ENCODE measurements at places on chromosomes 16 and 17. TPM values are rescaled to one million over a fixed set of nuclear protein-coding genes. Genes with fewer than 3 reads are reported as not detected.

IL4R gene
- 5.8 TPM for polyA plus RNA-seq

TSPOAP1 gene
- 1.6 TPM for polyA plus RNA-seq

EMC8 gene
- 28.8 TPM for polyA plus RNA-seq

ICAM2 gene
- 61.0 TPM for polyA plus RNA-seq

DNA sequence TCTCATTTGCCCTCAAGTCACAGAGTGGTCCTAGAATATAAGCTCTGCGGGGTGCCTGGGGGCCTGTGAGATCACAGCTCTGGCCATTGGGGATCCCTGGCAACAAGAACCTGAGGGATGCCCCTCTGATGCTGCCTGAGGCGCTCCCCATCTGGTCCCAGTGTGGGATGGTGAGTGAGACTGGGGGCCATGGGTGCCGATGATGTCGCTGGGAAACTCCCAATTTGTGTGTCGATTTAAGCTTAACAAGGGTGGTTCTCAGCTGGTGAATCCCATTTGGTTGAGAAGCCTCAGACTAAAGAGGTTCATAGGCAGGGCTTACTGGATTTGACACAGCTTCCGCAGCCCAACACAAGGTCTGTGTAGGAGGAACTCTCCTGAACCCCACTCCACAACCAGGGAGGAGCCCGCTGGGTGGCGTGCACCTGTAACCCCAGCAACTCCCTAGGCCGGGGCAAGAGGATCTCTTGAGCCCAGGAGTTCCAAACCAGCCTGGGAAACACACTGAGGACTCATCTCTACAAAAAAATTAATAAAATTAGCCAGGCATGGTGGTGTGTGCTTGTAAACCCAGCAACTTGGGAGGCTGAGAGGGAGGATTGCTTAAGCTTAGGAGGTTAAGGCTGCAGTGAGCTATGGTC, 63.7 kb upstream of the SIAH1 start:
- H3K4me1 ChIP-seq, result peaks cover 24% of the 10 kb centered on the region
- H3K4me3 ChIP-seq, result no peak overlapping the region
- no peak for DNase-seq
- no peak overlapping the region for H3K27ac ChIP-seq
- H3K27me3 ChIP-seq, result no peaks in the 10 kb centered on the region
- H3K36me3 ChIP-seq, result no peaks in the 10 kb centered on the region

DNA sequence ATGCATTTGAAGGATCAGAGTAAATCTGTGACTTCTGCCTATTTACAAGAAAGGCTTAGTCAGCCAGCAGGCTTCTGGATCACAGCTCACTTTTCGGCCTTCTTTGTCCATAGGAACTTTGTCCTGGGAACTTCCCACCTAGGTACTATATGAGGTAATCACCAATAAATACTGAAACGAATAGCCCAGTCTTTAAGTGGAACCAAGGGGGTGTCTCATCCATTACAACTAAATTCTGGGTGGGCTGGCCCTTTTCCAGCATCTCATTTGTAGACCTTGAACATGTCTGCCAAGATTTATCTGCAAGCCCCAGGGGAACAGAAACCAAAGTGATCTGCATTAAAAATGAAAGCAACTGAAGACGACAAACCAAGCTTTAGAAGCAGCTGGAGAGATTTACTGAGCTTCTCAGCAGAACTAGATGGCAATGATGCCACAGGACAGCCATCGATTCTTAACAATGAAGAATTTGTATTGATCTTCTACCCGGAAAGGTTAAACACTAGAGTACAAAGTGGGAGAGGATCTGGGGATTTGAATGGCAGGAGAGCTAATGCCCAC, 55.5 kb downstream of the SNX11 start:
- no peak overlapping the region for H3K4me3 ChIP-seq
- H3K27ac ChIP-seq, result no peak overlapping the region
- H3K36me3 ChIP-seq, result no peaks in the 10 kb centered on the region
- no peak for DNase-seq
- H3K27me3 ChIP-seq, result no peaks in the 10 kb centered on the region

DNA sequence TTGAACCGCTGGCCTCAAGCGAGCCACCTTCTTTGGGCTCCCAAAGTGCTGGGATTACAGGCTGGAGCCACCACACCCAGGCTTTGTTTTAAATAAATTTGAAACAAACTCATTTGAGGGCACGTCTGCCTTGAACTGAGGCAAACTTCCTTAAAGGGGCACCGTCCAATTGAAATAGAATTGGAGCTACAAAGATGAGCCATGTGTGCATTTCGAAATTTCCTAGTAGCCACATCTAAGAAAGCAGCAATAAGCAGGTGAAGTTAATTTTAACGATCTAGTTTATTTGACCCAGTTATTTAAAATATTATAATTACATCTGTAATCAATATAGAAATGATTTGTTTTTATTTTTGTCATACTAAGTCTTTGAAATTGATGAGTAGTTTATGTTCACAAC, 755 bp upstream of the C16orf89 start:
- H3K4me3 ChIP-seq, result no peak overlapping the region
- DNase-seq, result no peak
- peaks cover 7% of the 10 kb centered on the region for H3K4me1 ChIP-seq
- no peak overlapping the region for H3K27ac ChIP-seq
- H3K27me3 ChIP-seq, result no peaks in the 10 kb centered on the region
- no peaks in the 10 kb centered on the region for H3K36me3 ChIP-seq

- no peak overlapping the region for H3K4me3 ChIP-seq
- no peak for DNase-seq
- H3K27me3 ChIP-seq, result no peaks in the 10 kb centered on the region
- H3K36me3 ChIP-seq, result no peaks in the 10 kb centered on the region
Observed at GRCh38 chr17:69763503-69763902, 311.5 kb upstream of the KCNJ16 start.

DNA sequence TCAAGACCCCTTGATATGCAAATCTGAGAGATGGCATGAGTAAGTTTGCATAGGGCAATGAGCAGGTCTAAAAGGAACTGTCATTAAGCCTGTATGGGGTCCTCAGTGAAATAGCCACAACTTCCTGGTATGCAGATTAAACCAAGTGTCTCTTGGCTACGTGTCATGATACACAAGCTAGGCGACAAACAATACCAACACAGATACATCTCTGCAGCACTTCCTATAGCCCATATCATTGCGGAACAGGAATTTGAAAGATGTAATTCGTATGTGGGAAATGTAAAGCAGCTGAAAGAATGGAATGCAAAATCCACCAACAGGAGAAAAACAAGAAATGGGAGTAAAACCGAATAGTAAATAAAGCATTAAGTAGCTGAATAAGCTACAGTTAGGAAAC, 12.9 kb downstream of the PRSS22 start:
- peaks cover 16% of the 10 kb centered on the region for H3K27me3 ChIP-seq
- peaks cover 5% of the 10 kb centered on the region for H3K4me1 ChIP-seq
- no peaks in the 10 kb centered on the region for H3K36me3 ChIP-seq
- no peak overlapping the region for H3K27ac ChIP-seq
- no peak for DNase-seq
- H3K4me3 ChIP-seq, result no peak overlapping the region

- H3K27ac ChIP-seq, result no peak overlapping the region
- no peaks in the 10 kb centered on the region for H3K36me3 ChIP-seq
- H3K4me1 ChIP-seq, result no peaks in the 10 kb centered on the region
- no peaks in the 10 kb centered on the region for H3K27me3 ChIP-seq
- no peak for DNase-seq
Observed at GRCh38 chr16:60107871-60108270, 1373.8 kb upstream of the GOT2 start.

DNA sequence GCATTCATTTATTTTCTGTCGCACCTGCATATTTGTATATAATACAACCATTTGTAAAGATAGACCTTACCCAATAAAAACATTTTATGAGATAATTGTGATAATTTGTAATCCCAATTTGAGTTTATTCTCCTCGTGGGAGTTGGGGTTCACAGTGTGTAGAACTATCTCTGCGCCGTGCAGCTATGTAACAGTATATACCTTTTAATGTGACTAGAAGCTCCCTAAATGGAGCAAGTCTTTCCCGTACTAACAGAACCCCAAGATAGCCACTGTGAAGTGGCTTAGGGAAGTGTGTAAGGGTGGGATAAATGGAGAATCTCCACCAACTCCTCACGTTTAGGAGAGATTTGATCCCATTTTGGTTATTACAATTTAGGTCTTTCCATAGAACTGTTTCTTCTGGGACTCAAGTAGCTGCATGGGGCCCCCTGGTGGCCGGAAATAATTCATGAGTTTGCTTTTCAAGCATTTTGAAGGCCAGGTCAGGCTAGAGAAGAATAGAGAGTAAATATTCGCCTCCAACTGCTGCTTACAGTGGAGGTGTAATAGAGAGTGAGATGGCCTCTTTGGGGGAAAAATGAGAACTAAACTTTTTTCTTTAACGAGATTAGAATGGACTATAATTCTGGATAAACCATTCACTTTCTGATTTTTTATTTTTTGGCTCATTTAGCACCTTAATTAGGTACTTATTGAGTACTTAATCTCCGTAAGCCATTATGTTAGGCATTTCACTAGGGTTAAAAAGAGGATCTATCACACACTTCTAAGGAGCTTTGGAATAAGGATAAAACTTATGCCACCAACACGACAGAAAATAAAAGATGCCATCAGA, 4.5 kb downstream of the TMEM100 start:
- DNase-seq, result peak; percentile 70
- H3K36me3 ChIP-seq, result peaks cover 3% of the 10 kb centered on the region
- H3K27me3 ChIP-seq, result no peaks in the 10 kb centered on the region
- no peaks in the 10 kb centered on the region for H3K4me1 ChIP-seq
- no peak overlapping the region for H3K27ac ChIP-seq

- H3K27ac ChIP-seq, result no peak overlapping the region
- no peak for DNase-seq
- no peak overlapping the region for H3K4me3 ChIP-seq
- peaks cover 3% of the 10 kb centered on the region for H3K27me3 ChIP-seq
- H3K36me3 ChIP-seq, result no peaks in the 10 kb centered on the region
- no peaks in the 10 kb centered on the region for H3K4me1 ChIP-seq
Observed at GRCh38 chr17:56441308-56441707, 152.2 kb upstream of the NOG start.

- DNase-seq, result no peak
- peaks cover 3% of the 10 kb centered on the region for H3K27me3 ChIP-seq
- no peaks in the 10 kb centered on the region for H3K36me3 ChIP-seq
- H3K4me3 ChIP-seq, result no peak overlapping the region
Observed at GRCh38 chr17:79775632-79776031, 2.3 kb upstream of the CBX2 start.

DNA sequence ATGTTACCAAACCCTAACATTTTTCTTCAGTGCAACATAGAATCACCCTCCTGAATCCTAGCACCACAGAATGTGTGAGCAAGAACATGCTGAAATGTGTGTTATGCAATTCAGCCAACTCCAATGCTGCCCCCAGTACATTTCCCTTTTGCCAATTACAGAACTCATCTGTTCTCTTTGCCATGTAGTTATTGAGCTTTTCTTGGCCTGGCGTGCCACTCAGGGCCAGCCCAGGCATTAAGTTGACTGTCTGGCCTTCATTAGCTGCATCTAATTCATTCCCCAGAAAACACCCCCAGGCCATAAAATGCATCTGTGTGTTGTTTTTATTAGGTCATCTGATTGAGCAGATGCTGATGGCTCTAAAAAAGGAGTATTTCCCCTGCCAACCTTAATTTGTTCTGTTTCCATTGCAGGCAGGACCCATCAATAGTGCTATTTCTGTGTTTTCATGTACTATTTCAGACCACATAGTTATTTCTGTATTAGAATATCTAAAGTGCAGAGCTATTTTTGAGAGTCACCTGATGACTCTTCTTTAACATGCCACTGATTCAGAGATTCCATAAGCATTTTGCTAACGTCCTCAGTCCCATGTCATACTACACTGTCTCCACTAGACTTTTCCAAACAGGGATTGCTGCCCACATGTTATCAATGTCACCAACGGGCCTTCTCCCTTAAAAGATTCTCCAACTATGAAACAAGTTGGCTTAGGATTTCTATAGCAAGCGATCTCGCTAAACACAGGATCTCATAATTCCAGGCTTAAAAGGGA, 969.7 kb downstream of the CDH11 start:
- no peaks in the 10 kb centered on the region for H3K27me3 ChIP-seq
- H3K4me3 ChIP-seq, result no peak overlapping the region
- no peaks in the 10 kb centered on the region for H3K4me1 ChIP-seq
- no peak overlapping the region for H3K27ac ChIP-seq
- H3K36me3 ChIP-seq, result no peaks in the 10 kb centered on the region
- no peak for DNase-seq

- H3K4me1 ChIP-seq, result peaks cover 11% of the 10 kb centered on the region
- peak overlapping the region; percentile 31 for H3K4me3 ChIP-seq
- peaks cover 6% of the 10 kb centered on the region for H3K36me3 ChIP-seq
- H3K27me3 ChIP-seq, result no peaks in the 10 kb centered on the region
- peak; percentile 90 for DNase-seq
Observed at GRCh38 chr16:47492428-47493377, 31.6 kb downstream of the PHKB start.

- DNase-seq, result no peak
- no peak overlapping the region for H3K4me3 ChIP-seq
- H3K27me3 ChIP-seq, result no peaks in the 10 kb centered on the region
- H3K27ac ChIP-seq, result no peak overlapping the region
- no peaks in the 10 kb centered on the region for H3K36me3 ChIP-seq
Observed at GRCh38 chr17:7794075-7794663, 39.8 kb upstream of the KDM6B start.

DNA sequence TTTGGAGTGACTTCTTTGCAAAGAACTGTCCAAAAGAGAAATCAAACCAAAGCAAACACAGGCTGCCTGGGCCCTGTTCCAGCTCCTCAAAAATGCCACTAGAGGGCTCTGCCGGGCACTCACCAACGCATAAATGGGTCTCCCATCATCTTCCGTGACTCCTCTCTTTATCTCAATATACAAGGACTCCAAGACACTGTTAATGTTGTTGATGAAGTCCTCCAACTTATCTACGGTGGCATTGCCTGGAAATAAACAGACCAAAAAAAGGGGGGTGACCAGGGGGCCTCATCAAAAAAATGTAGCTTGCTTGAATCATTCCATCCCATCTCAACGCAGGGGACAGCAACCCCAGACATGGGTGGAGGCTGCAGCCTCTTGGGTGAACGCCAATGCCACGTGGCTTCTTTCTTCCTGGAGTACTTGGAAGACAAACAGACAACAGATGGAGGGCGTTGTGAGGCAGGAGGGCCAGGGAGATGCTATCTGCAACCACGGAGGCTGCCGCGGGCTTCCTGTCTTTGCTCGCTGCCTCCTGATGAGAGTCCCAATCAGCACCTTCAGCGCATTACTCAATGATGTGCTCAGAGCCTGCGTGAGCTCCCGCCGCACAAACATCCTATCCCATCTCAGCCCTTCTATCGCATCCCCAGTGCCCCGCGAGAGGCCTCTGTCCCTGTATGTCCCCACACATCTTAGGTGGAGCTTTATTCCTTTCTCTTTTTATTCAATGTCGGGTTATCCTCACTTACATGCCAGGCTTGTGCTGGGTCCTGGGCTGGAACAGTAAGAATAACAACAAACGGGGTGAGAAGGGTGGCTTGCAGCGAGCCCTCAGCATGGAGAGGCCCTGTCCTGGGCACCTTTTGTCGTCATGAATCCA, 32.0 kb downstream of the KDM8 start:
- no peak overlapping the region for H3K4me3 ChIP-seq
- peaks cover 10% of the 10 kb centered on the region for H3K4me1 ChIP-seq
- no peaks in the 10 kb centered on the region for H3K27me3 ChIP-seq

GRCh38 chr17:69346766-69347165, 19.8 kb upstream of the ABCA5 start:
- H3K27ac ChIP-seq, result no peak overlapping the region
- H3K36me3 ChIP-seq, result no peaks in the 10 kb centered on the region
- H3K4me3 ChIP-seq, result no peak overlapping the region
- H3K4me1 ChIP-seq, result no peaks in the 10 kb centered on the region
- no peak for DNase-seq
- no peaks in the 10 kb centered on the region for H3K27me3 ChIP-seq
